ENCODE measurements at places on chromosomes 11 and 22.

GRCh38 chr11:30326114-30326778 lies 3.3 kb downstream of the ARL14EP start:
- DNase-seq, result no peak

GRCh38 chr22:32480238-32480637 lies 5.6 kb downstream of the FBXO7 start:
- no peak for DNase-seq

DNA sequence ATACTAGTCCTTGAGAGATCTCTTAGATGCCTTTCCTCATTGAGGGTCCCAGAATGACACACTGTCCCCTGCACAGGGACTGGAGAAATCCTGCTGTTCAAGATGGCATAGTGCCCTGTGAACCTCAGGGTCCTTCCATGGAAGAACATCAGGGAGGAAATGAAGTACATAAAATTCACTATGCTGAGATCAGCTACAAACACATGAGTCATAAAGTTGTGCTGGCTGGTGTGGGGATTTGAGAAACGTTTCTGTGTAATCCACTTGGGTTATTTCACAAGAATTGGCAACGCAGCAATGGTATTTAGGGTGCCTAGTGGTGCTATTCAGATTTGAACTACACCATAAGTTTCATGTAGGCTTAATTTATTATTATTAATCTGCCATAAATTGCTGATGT lies 174.4 kb downstream of the MAML2 start:
- DNase-seq, result no peak

GRCh38 chr11:120134931-120135228 lies 3.0 kb downstream of the TRIM29 start:
- DNase-seq, result no peak

DNA sequence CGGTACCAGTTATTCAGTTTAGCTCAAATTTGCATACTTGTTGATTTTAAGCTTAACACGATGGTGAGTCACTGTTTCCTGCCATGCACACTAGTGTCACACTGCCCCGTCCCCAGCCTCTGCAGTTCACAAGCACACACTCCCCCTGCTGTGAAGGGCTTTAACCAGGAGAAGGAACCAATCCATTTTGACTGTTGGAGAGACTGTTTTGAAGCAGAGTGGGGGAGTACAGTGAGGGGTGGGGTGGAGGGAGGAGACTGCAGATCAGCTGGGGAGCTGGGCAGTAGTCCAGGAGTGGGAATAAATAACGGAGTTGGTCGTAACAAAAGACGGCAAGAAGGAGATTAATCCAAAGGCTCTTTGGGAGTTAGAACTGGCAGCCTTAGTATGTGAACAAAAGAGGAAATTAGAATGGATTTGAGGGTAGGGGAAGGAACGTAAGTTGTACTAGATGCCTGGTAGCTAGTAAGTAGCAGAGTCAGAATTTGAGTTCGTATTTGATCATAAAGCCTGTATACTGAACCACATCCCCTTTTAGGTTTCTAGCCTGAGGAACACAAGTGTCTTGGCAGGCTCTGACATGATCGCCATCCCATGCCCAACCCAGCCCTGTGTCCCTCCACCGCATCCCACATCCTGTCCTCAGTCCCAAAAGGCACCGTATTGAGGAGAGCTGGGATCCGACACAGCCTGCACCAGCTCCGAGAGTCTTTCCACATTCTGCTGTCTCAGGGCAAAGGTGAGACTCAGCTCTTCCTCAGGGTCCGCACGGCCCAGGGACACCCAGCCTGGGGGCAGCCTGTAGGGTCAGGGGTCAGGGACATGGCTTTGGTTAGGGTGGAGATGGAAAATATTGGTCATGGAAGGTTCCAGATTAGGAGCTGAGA lies 862 bp downstream of the TPP1 start:
- DNase-seq, result no peak

- DNase-seq, result no peak
Observed at GRCh38 chr11:87259736-87260135, 222.0 kb downstream of the TMEM135 start.

DNA sequence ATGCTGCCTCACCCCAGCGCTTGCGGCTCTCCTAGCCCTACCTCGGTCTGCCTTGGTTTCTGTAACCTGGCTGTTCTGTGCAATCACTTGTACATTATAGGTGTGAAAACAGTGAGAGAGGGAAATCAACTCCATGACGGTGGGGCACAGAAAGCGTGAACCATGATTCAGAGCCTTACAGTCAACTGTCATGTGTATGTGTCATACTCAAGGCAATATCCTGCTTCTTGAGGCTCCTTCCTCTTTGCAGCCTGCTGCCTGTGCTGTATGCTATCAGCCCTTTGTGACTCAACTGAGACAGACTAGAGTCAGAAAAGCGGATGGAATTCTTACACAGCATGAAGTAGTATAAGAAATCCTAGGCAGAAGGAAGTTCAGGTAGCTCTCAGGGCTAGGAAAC lies 2.1 kb downstream of the NRIP3 start:
- no peak for DNase-seq

Measured in iPS DF 19.7 (cell line).